ENCODE measurements at places on chromosomes 4 and X. TPM values are rescaled to one million over a fixed set of nuclear protein-coding genes. Genes with fewer than 3 reads are reported as not detected.
A peak's percentile ranks its signal among the peaks of the same experiment; 100 is the strongest.

DNA sequence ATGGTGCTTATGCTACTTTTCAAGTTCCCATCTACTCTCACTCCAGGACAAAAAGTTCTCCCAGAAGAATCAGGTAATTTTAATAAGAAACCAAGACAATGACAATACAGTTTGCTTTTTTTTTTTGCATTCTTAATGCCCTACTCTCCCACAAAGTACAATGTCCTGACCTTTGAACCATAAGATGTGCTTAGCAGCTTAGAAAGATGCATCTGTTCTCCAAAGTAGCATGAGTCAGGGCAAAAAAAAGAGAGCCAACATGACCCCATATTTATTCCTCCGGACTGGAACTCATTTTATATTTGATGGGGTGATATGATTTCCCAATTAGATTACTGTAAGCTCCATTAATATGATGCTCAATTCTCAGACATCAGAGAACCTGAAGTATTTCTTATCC is 16.5 kb upstream of the PDCL2 start:
- DNase-seq: no peak

DNA sequence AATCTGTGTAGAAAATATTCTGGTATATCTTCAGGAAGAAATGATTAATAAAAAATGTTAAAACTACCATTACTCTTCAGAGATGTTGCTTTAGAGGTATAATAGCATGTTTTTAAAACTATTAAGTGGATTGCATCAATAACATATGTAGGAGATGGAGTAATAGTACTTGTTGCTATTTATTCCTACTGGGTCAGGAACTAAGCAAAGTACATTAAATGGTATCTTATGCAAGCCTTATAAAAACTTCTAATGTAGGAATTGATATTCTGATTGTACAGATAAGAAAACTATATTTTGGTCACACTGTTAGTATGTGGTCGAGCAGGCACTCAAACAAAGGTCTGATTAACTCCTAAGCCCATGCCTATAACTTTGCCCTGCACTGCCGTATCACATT is 31.4 kb upstream of the PDLIM5 start:
- DNase-seq: no peak

- DNase-seq: no peak
These were observed 286.8 kb upstream of the VCX3A start for GRCh38 chrX:6821730-6822129.

- peak; percentile 68 for DNase-seq
These were observed 114.6 kb downstream of the RBM47 start for GRCh38 chr4:40515037-40515397.

GRCh38 chrX:49177338-49177833 is 5.7 kb downstream of the PLP2 start:
- DNase-seq: no peak

DNA sequence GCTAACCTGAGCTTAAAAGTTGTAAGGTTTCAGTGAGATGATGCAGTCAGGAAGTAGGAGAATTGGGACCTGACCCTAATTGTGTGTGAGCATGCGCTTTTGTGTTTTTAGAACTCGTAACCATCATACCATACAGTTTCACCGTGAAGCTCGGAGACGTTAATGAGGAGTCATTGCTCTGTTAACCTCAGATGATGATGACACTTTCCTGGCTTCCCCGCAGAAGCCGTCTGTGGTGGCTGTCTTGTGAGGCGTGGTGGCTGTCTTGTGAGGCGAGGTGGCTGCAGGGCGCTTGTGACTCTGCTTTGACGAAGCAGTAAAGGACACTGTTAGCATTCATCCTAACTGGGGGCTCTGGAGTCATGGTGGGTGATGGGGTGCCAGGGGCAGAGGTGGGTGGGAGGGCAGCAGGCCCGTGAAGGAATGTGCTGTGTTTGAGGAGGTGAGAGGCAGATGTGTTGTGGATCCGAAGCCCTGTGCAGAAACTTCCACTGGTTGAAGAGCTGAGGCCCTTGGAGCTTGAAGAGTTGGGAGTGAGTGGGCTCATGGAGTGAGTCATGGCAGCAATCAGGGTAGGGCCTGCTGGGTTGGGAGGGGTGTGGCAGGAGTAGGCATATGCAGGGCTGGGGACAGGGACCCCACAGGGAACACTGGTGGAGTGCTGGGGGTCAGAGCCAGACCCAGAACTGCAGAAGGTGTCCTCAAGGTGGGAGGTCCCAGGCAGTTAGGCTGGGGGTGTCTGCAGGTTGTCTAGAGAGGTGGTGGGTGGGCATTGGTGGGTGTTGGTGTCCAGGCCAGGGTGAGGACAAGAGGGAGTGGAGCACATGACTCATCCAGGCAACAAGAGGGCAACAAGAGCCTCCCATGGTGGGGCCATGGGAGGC is 57.4 kb downstream of the NSD2 start:
- no peak for DNase-seq

GRCh38 chrX:125439194-125439849 is 119.7 kb downstream of the TEX13C start:
- no peak for DNase-seq

DNA sequence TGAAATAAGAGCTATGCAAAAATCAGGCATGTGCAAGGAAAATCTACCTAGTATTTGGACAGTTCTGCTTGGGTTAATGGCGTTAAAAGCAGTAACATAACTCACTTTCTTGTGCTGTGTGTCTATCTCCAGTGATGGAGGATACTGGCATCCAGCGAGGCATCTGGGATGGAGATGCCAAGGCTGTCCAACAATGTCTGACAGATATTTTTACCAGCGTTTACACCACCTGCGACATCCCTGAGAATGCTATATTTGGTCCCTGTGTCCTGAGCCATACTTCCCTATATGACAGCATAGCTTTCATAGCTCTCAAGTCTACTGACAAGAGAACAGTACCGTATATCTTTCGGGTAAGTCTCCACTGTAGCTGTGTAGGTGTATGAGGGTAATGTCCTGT is 2.6 kb downstream of the PRDM8 start:
- no peak for DNase-seq

- peak; percentile 44 for DNase-seq
These were observed 315.6 kb downstream of the GPAT3 start for GRCh38 chr4:83851261-83852084.

DNA sequence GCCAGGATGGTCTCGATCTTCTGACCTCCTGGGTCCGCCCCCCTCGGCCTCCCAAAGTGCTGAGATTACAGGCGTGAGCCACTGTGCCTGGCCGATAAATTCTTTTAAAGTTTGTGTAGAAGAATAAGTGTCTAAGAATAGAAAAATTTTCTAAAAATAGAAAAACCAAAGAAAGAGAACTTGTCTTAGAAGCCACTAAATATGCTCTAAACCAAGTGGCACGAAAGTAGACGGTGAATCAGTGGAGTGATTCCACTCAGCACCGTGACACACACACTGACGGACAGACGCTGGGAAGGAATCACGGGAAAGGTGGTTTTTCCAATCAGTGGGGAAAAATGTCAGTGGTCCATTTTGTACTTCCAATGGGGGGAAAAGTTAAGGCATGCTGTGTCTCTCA is 72.7 kb upstream of the PSAPL1 start:
- DNase-seq: no peak

DNA sequence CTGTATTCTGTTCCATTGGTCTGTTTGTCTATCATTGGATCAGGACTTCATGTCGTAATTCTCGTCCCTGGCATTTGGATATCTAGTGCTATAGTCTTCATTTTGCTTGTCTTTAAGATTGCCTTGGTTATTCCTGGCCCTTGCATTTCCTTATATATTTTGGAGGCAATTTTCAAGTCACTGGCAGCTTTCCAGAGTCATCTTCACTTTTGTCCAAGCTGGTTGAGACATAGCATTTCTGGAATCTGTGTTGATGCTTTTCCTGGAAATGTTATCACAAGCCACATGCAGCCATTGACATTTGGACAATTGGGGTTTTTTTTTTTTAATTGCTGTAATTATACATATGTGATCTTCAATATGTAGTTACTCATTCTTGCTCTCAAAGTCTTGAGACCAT is 45.2 kb upstream of the HGFAC start:
- no peak for DNase-seq

- DNase-seq: no peak
These were observed 35.2 kb upstream of the SPINK2 start for GRCh38 chr4:56856656-56857055.

Gene BANK1
- 1.8 TPM for total RNA-seq

Gene RXFP1
- total RNA-seq: not detected

Gene RHOXF2B
- not detected for total RNA-seq

Gene DCAF4L1
- 0.63 TPM for total RNA-seq

Gene FAM149A
- 0.22 TPM for total RNA-seq

Gene UGT2B7
- not detected for total RNA-seq

Gene MAGEA8
- not detected for total RNA-seq

Gene RNF4
- 27.4 TPM for total RNA-seq
